GM19239 (cell line): ENCODE measurements at places on chromosomes 2 and 18.
A peak's percentile ranks its signal among the peaks of the same experiment; 100 is the strongest.

GRCh38 chr18:2459886-2460285 is 111.4 kb downstream of the METTL4 start:
- no peak for DNase-seq

- DNase-seq, result no peak
Measured at GRCh38 chr2:207830778-207831438, 61.2 kb upstream of the FZD5 start.

- no peak for DNase-seq
Measured at GRCh38 chr2:68974251-68974650, at the start of gene GKN1. Gene GKN1 (plus strand): TSS chr2:68974636. CDS start chr2:68974678, 42 bp downstream.

DNA sequence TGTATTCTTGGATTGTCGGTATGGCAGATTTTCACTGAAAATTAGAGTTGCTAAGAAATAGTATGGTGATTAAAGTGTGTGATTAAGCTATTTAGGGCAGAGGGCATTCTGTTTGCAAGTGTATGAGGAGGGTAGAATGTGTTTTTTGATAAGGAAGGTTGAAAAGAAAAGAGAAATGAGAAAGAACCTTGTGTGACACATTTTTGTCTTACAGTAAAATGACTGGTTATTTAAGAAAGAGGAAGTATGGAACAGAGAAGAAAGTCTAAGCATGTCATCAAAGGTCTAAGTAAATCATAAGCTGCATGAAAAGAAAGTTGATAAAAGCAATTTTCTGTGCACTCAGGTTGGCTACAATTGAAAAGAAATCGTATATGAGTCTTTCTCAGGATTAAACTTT is 5.2 kb upstream of the RSAD2 start:
- no peak for DNase-seq

DNA sequence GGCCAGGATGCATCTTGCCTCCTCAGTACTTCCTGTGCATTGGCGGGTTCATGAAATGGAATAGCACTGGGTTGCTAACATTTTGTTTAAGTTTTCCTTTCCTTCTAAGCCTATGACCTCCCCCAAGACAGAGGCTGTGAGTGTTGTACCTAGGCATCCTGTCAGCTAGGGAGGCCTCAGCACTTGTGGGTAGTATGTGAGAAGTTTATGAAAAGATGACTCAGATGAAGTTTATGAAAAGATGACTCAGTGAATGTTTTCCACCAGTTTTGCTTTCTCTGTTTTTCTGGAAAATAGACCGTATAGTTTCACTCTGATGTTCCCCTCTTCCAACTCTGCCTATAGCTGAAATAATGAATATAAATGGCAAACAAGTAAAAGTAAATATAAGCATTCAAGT is 412.9 kb downstream of the TMEM182 start:
- no peak for DNase-seq

DNA sequence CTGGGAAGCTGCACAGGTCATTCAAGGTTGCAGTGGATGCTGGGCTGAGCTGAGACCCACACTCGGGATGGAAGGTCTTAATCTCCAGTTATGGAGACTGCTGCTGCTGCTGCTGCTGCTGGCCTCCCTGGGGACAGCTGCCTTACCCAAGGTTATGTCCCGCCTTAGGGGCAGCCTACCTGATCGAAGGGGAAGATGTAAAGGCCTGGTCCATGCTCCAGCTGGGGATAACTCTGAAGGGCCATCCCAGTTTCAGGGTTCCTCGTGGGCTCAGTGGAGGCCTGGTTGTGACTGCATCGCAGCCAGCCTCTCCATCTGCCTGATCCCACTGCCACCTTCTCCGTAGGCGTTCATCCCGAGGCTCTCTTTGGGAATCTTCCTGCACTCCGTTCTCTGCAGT is 33.0 kb downstream of the RHOB start:
- DNase-seq, result no peak

- DNase-seq, result no peak
Measured at GRCh38 chr18:35019933-35020332, 21.3 kb upstream of the MAPRE2 start.

- no peak for DNase-seq
Measured at GRCh38 chr2:97844311-97844859, 131.0 kb downstream of the ZAP70 start.

GRCh38 chr2:14425869-14426268 is 206.6 kb upstream of the LRATD1 start:
- no peak for DNase-seq

DNA sequence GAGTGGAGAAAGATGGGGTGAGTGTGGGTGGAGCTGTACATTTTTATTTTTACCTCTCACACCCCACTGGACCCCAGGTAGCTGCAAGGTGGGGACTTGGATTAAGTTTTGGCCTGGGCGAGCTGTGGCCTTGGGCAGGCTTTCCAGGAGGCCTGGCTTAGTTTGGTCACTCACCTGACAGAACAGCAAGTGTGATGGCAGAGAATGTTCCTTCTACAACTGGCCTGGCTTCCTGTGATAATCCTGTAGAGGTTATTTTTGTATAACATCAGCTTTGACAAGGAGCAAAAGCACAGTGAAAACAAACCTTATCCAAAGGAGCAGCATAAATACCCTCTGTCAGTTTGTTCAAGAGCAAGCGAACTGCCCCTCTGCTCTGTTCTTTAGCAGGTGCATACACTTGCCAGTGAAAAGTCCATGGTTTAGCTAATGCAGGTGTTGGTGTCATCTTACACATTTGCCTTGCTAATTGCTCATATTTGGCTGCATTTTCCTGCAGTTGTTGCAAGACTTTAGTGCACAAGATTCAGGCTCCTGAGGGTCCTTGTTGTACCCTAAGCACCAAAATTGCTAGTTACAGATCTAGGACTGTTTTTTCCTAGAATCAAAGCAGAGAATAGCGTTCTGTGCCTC is 6.3 kb downstream of the THNSL2 start:
- no peak for DNase-seq

DNA sequence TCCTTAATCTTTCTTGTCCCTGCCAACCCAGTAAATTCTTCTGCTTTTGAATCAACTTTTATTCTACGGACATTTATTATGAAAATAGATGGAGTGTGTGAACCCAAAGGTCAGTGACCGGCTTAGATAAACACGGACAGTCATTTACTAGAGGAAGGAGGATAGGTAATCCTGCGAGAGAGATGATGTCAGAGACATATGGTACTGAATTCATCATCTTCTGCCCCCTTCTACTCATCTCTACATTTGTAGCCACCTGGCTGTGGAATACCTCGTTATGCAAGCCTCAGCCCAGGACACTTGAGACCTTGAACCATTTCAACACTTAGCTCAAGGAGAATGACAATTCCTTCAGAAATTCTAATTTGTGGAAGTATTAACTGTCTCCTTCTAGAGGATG is 443.6 kb downstream of the TDRD15 start:
- no peak for DNase-seq

DNA sequence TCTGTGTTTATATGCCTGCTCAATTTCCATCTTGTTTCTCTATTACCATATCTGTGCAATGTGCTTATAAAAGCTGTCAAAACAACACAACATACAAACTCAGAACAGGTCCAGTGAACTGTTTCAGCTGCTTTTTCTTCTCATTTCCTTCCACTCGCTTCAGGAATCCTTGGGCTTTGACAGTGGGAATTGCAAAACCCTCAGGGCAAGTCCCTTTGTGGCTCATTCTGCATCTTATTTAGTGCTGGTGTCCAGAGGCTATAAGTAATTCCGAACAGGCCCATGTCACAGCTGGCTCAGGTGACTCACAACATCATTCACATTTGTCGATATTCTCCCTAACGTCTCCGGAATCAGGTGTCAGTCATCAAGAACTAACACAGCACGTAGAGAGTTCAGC is 309.9 kb upstream of the ZNF521 start:
- no peak for DNase-seq

GRCh38 chr18:80202264-80202998 is 44.9 kb downstream of the PARD6G start:
- no peak for DNase-seq

DNA sequence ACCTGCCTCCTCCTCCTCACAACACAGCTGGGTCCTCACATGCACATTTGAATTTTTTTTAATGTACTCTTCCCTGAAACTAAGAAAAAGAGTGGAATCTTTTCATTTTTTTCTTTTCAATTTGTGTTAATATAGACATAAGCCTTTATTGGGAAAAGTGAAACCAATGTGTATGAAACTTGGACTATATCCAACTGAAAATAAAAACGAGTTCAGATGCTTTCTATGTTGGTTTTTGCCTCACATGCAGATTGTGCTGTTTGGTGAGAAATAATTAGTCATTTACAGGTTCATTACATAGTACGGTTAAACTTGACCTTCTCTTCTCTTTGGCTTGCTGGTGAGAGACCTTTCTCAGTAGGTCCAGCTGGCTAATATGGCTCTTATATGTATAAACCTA is 515.2 kb upstream of the FANCL start:
- DNase-seq, result no peak

DNA sequence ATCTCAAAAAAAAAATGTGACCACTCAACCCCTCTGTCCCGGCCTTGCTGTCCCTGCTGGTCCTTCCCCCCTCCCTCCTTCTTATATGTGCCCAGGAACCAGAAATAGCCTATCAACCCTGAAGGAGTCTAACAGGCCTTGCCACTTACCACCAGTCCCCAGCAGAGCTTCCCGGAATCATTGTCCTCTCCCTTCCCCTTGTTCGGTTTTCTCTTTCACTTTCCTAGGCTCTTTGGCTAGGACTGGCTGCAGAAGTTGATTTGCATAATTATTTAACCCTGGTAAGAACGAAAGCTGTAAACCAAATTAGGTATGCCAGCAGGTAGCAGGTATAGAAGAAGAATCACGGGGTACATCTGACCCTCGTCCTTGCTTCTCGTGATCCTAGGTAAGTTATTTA is 72.6 kb upstream of the ZNF532 start:
- DNase-seq, result peak; percentile 74

DNA sequence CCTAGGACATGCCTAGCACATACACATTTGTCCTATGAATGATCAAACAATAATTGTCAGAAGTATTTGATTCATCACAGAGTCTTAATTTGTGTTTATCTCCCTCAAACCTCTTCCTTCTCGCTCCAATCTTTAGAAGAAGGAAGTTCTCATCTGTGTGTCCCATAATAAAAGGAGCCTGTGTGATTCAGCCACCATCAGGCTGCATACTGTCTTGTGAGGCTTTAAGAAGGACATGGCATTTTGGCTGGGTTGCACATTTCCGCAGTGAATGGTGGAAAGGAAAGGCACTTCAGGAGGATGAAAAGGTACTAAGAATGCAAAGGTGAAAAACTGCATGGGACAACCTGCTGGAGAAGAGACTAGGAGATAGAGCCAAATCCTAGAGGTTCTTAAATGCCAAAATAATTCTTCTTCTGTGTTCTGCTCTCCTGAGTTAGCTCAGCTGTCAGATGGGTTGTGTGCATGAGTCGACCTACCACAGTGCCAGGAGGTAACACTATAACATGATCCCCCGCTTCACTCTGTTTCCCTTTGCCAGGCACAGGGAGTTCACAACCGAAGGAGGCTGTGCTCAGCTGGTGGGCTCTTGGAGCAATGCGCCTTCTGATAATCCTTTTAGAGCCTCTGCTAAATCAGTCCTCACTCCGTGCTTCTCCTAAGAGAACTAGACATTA is 120.1 kb downstream of the IRS1 start:
- DNase-seq, result no peak

DNA sequence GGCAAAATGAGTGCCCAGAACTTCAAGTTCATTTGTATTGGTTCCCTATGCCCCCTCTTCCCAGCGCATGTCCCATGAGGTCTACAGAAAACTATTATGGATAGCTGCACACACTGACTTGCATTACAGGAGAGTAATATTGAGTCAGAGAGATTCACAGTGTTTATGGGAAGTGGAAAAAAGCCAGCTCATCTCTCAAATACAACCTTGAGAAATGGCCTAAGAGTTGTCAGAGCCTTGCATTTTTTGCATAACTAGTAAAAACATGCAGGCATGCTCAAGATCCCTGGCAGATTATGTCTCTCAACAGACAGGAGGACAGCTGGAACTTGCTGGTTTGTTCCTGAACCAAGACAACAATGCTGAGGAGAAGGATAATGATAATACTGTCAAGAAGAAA is 1292.8 kb downstream of the DSC3 start:
- DNase-seq, result no peak

- no peak for DNase-seq
Measured at GRCh38 chr2:7209757-7210555, 292.7 kb downstream of the RNF144A start.

DNA sequence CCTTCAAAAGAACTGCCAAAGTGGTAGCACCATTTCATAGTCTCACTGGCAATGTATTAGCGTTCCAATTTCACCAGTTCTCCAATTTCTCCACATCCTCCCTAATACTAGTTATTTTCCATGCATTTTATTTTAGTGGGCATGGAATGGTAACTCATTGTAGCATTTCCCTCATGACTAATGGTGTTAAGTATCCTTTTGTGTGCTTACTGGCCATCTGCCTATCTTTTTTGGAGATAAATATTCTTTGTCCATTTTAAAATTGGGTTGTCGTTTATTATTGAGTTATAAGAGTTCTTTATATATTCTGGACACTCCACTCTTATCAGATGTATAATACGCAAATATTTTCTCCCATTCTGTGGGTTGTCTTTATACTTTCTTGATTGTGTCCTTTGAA is 107.1 kb downstream of the THADA start:
- no peak for DNase-seq

DNA sequence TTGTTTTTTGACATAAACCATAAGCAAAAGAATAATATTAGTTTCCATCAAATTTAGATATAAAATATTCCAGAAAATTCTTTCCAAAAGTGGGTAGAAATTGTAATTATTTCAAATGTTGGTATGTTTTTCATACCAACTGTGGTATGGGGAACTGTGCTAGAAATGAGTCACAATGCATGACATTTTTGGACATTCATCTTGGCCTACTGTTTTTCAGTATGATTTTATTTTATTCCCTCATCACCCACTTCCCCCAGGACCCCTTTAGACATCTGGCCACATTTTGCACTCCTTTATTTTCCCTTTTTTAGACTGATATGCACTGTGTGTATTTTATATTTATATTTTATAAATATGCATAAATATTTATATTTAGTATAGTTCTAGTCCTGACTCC is 97.1 kb downstream of the DPP4 start:
- no peak for DNase-seq

- no peak for DNase-seq
Measured at GRCh38 chr2:8487461-8487932, 194.4 kb upstream of the ID2 start.

- no peak for DNase-seq
Measured at GRCh38 chr2:222039821-222040220, 259.0 kb downstream of the PAX3 start.

DNA sequence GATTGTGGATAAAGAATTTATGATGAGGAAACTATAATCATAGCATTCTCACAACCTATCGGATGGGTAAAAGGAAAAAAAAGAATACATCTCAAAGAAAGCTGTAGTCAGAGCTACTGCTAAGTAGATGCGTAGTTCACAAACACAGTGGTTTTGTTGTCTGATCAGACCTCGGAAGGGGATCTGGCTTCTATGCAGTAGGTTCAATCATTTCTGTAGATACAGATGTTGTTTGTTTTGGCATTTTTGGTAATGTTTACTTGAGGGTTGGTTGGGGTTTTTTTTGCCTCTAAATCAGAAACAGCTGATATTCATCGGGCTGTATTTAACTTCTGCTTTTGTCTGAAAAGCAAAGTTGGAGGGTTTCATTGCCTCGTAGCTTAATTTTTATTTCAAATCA is 42.1 kb downstream of the NPAS2 start:
- no peak for DNase-seq

GRCh38 chr2:45743531-45744396 is 92.3 kb downstream of the PRKCE start:
- no peak for DNase-seq
